Activated CD4-positive, alpha-beta T cell treated with anti-CD3 and anti-CD28 coated beads, Interleukin-2, amount 10 ng/mL, durations not matched to agents 7 days and 5 days (primary cell): ENCODE measurements at places on chromosomes 13 and 19. TPM values are rescaled to one million over a fixed set of nuclear protein-coding genes. Genes with fewer than 3 reads are reported as not detected.

Gene BST2
- total RNA-seq, result 192 TPM

Gene A1BG
- total RNA-seq, result 4.5 TPM

Gene RASAL3
- 120 TPM for total RNA-seq

Gene SYNGR4
- total RNA-seq, result not detected

Gene MEDAG
- not detected for total RNA-seq

Gene GIPR
- 1.4 TPM for total RNA-seq

Gene RPS19
- 3,011 TPM for total RNA-seq

Gene KLF1
- total RNA-seq, result 0.20 TPM

Gene VAV1
- 123 TPM for total RNA-seq

Gene TRPC4
- total RNA-seq, result not detected
